Heart right ventricle (tissue), 16 donors: ENCODE measurements at places on chromosomes 13 and 19. TPM values are rescaled to one million over a fixed set of nuclear protein-coding genes. Genes with fewer than 3 reads are reported as not detected.

DNA sequence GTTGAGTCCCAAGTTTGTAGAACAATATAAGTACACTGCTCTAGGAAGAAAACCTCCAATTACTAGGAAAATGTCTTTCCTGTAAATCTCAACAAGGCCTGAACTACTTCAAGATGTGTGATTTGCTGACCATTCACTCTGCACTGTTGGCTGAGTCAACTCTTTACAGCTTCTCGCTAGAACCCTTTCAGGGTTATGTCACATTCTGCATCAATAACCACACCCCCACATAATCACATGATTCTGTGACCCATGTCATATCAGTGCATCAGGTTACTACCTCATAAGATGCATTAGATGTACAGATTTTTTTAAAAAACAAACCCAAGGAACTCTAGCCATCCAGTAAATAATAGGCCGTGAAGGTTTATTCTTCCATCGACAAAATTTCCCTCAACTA, 16.1 kb upstream of the DCLK1 start:
- DNase-seq = no peak

- DNase-seq = peak; percentile 13
Measured at GRCh38 chr13:113992276-113993005, 18.6 kb upstream of the C13orf46 start.

- no peak for DNase-seq
Measured at GRCh38 chr19:38515896-38516295, 82.4 kb downstream of the RYR1 start.

The NTF4 gene
- total RNA-seq = 0.71 TPM

- no peak for DNase-seq
Measured at GRCh38 chr13:91086936-91087716, 260.4 kb upstream of the MIR17HG start.

The TPGS1 gene
- 10.2 TPM for total RNA-seq
